ENCODE measurements at places on chromosomes 3 and 15.

DNA sequence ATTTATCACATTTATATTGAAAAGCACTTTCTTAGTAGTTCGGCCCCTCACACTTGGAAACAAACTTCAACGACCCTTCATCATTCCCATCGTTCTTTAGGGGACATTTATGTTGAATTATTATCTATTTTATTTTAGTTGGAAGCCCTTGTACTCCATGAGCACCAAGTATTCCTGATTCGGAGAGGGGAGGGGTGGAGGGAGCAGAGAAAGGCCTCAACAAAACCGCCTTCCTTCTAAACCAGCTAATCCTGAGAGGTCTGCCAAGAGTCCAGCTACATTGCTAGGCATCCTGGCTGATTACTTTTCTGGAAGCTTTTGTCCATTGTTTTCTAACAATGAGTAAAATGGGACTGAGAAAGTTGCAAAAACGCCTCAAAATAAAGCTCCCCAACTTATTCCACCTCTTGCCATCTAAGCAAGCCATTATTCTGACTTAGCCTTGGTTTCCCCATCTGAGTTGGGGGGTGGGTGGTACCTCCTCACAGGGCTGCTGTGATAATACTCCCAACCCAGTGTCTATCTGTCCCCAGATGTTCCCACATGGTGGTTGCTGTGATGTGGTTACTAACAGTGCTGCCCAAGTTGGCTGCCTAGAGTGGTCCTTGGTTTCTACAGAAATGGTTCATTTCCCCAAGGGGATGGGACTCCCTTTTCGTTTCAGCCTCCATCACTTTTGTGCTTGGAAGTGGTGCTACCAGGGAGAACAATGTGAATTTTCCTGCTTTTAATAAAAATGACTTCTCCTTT, 1.2 kb upstream of the TMEM158 start:
- DNase-seq = no peak

GRCh38 chr3:33437556-33438283, 2.5 kb downstream of the UBP1 start:
- DNase-seq = no peak

- no peak for DNase-seq
These were observed 23.5 kb downstream of the DTWD1 start for GRCh38 chr15:49644364-49644794.

- no peak for DNase-seq
These were observed 103.0 kb downstream of the PGPEP1L start for GRCh38 chr15:98904544-98904943.

DNA sequence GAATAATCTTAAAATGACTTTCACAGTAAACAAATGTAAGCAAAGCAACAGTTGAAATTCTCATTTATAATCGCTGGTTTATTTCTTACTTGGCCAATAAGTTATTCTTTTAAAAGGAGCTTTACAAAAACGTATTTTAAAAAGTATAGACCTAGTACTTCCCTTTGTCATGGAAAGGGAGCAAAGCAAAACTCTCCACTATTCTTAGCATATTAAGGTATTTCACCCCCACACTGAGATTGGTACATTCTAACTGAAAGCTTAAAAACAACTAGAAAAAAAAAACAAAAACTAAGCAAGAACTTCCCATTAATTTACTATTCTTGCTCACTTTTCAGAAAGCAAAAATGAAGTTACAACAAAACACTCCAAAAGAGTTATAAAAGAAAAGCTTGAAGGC, 1.5 kb downstream of the ATG3 start:
- DNase-seq = no peak

DNA sequence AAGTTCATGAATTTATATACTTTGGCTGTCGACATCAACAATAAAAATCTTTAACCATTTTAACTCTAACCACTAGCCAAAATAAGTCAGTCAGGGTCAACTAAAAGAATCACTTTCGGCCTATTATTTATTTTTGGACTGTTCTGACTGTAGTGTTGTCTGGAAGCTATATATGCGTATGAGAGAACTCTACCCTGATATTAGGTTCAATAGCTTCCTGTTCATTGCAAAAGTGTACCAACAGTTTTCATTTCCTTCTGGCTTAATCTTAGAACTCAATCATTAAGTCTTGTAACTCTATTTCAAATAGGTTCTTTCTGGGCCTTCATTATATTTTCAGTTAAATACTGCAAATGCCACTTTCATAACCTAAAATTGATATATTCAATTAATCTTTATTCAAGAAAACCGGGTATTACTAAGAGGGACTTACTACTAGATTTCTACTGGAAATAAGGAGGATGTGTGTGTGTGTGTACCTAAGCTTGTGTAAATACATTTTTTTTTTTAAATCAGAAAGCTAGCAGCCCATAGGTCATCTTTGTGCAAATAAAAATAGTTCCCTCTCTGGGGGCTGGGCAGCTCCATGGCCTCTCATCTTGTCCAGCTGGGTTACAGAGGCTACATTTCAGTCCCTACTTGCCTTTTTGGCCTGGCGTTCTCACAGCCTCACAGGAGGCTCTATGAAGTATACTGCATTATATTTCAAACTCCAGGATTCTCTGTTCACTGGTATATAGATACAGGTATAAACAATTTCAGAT, 5.8 kb downstream of the SERPINI2 start:
- no peak for DNase-seq

DNA sequence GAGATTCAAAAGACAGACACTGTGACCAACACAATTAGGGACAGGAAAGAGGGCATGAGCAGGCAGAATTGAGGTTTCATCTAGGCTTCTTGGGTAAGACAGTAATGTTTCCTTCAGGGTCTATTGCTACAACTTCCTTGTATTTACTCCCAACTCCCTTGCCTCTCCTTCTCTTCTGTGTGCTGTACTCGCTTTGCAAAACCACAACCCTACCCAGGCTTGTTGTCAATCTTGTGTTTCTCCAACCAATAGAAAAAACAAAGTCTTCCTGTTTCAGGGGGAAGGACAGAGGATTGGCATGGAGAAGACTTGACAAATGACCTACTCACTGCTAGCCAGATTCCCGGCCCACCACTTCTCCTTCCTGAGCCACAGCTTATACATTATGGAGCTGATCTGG, 36.3 kb upstream of the MASP1 start:
- no peak for DNase-seq

DNA sequence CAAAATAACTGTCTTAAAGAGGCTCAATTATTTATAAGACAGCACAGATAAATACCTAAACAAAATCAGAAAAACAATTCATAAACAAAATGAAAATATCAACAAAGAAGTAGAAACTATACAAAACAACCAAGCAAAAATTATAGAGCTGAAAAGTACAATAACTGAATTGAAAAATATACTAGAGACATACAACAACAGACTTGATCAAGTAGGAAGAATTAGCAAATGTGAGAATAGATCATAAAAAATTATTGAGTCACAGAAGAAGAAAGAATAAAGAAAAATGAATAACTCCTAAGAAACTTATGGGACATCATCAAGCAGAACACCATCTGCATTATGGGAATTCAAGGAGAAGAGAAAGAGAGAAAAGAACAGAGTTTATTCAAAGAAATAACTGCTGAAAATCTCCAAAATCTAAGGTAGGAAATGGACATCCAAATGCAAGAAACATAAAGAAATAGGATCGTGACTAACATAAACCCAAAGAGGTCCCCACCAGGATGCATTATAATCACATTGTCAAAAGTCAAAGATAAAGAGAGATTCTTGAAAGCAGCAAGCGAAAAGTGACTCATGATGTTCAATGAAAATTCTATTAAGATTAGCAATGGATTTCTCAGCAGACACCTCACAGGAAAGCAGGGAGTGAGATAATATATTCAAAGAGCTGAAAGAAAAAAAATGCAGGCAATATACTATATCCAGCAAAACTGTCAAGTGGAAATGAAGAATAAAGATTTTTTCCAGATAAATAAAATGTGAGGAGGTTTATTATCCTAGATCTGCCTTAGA, 85.9 kb downstream of the DCLK3 start:
- no peak for DNase-seq

- no peak for DNase-seq
These were observed 4.1 kb upstream of the ECT2 start for GRCh38 chr3:172746475-172746874.

DNA sequence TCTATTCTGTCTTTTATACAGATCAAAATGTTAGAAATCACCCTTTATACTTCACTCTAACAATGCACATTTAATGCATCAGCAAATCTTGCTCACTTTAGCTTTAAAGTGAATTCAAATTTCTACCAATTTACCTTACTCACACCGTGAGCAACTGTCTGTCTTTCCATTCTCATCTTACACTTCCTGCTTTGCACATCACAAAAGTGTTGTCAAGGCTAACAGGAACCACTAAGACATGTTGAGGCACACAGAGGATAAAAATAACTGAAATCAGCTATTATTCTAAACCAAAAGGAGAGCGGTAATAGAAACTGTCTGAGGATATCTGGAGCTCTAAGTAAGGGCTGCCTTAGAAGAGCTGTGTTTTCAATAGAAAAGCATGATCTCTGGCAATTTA, 519.9 kb downstream of the ZBBX start:
- no peak for DNase-seq

DNA sequence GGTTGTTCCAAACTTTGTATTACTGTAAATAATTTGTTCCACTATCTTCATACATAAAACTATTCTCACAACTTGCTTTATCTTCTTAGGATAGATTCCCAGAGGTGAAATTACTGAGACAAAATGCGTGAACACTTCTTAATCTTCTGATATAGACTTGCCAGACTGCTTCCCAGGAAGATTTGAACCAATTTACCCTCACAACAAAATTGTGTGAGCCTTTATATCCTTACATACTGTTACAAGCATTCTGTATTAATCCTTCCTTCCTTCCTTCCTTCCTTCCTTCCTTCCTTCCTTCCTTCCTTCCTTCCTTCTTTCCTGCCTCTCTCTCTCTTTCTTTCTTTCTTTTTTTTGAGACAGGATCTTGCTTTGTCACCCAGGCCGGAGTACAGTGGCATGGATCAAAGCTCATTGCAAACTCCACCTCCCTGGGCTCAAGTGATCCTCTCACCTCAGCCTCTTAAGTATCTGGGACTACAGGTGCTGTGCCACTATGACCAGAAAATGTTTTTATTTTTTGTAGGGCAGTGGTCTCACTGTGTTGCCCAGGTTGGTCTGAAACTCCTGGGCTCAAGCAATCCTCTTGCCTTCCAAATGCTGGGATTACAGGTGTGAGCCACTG, 57.1 kb upstream of the SSR3 start:
- DNase-seq = no peak

DNA sequence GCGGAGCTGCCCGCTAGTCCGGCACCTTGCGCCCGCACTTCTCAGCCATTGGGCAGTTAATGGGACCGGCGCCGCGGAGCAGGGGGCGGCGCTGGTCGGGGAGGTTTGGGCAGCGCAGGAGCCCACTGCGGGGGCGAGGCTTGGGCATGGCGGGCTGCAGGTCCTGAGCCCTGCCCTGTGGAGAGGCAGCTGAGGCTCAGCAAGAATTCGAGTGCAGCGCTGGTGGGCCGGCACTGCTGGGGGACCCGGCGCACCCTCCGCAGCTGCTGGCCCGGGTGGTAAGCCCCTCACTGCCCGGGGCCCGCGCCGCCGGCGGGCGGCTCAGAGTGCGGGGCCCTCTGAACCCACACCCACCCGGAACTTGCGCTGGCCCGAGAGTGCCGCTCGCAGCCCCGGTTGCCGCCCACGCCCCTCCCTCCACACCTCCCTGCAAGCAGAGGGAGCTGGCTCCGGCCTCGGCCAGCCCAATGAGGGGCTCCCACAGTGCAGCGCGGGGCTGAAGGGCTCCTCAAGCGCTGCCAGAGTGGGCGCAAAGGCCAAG, 835.0 kb downstream of the TBL1XR1 start:
- DNase-seq = no peak

DNA sequence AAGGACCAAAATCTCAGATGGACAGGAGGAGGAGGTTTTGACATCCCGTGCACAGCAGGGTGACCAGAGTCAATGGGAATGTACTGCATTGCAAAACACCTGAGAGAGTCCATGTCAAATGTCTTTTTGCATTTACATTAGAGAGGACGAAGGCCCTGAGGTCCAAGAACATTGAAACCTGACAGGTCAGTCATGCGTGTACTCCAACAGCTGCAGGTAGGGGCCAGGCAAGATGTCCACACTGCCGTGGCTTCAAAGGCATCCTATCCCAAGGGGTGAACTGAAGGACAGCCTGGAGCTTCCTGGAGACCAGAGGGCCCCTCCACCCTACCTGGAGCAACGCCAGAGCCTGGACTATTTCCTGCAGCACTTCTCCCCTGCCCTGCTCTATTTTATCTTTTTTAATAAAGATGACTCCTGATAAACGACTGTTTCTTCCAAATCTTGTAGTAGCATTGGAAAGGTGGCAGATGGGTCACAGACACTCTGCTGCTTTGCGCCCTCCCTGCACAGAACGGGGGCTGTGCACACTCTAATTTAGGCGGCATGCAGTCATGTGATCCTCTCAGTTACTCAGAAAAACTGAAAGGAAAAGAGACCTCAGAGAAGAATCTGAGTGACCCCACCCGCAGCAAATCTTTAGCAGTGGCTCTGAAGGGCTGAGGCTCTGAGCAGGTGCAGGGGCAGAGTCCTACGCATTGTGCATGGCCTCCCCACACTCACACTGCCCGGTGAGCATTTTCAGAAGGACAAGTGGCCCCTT, 68.2 kb downstream of the HMCES start:
- DNase-seq = no peak

GRCh38 chr3:191680989-191681597, 220.1 kb downstream of the PYDC2 start:
- no peak for DNase-seq

GRCh38 chr3:155010416-155010815, 69.7 kb upstream of the MME start:
- DNase-seq = no peak

- peak; percentile 21 for DNase-seq
These were observed 21.0 kb upstream of the PLXNA1 start for GRCh38 chr3:126961791-126962461.

DNA sequence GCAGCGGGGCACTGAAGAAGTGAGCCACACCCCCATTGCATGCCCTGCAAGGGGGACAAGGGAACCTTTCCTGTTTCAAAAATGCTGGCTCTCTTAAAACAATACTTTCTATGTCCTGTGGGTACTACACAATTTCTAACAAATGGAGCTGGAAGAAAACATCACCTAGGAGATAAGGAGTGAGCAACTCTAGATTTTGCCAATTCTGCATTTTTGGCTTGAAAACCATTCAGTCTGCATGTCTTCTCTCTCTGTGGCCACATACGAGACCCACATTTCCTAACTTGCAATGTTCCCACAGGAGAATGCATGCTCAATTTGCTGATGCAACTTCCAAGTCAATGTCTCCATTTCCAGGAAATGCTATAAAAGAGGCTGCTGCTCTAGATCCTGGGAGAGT, 662.0 kb downstream of the SQOR start:
- no peak for DNase-seq

- no peak for DNase-seq
These were observed 32.3 kb downstream of the SRP14 start for GRCh38 chr15:40006646-40007045.

DNA sequence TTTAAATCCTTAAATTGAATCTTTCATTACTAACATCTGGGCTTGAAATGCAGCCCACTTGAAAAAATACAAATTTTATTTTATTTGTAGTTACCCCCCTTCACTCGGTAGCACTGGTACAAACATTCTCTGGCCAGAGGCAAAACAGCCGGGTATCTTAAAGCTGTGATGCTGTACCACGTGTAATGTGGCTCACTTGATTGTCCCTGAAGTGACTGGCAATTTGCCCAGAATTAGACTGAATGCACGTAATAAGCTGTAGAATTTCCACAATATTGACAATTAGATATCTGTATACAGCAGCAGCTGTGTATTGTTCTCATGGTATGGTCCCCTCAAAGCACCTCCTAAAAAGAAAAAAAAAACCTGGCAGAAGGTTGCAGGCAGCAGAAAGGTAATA, 192.8 kb upstream of the TBC1D5 start:
- DNase-seq = no peak

Data from left hindlimb (tissue), 1 donor.